Lung microvascular endothelial cell (primary cell): ENCODE measurements at places on chromosomes 2 and 18.

GRCh38 chr2:120686511-120687168, 49.0 kb upstream of the GLI2 start:
- no peak for DNase-seq

- DNase-seq = no peak
Observed at GRCh38 chr18:65439188-65439587, 311.6 kb upstream of the CDH7 start.

DNA sequence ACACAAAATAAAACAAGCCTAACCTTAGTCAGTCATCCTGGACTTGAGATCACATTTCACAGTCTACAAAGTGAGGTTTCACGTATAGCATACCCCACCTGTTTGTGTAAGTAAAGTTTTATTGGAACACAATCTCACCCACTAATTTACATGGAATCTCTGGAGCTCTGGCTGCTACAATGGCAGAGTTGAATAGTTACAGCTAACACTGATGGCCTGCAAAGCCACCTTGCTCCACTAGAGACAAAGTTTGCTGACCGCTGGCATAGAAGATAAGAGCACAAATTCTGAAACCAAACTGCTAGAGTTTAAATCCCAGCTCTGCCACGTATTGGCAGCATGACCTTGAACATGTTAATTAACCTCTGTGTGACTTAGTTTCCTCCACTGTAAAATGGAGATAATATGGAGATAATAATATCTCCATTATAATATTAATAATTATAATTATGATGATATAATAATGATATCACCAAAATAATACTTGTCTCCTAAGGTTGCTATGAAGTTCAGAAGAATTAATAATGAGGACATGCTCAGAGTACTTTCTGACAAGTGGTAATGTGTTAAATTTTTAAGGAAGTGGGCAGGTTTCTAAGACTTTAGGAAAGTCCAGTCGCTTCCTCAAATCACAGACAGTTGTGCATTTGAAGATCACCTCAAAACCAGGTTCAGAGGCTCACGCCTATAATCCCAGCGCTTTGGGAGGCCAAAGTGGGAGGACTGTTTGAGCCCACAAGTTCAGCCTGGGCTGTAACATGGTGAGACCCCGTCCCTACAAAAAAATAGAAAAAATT, 204.6 kb downstream of the SH3RF3 start:
- peak; percentile 66 for DNase-seq

GRCh38 chr2:232629129-232629475, 4.3 kb upstream of the EFHD1 start:
- no peak for DNase-seq

- DNase-seq = no peak
Observed at GRCh38 chr2:30359644-30360167, 87.3 kb upstream of the LCLAT1 start.

DNA sequence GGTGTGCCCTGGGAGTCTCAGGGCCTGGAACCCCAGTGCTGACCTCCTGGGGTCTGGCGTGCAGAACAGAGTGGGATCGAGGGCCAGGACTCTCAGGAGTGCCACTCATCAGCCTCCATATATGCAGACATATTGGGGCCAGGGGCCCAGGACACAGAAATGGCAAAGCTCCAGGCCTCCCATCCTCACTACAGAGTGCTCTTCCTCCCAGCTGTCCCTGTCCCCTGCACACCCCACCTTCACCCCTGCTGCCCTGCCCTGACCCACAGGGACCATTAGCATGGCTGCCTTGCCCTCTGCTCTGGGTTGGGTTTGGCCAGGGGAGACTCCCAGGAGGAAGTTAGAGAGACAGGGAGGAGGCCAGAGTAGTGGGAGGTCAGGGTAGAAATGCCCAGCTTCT, 2.8 kb downstream of the TEX51 start:
- DNase-seq = no peak

- no peak for DNase-seq
Observed at GRCh38 chr2:97695744-97696143, 17.6 kb upstream of the ZAP70 start.

- no peak for DNase-seq
Observed at GRCh38 chr2:138496096-138496651, 5.4 kb upstream of the SPOPL start.

DNA sequence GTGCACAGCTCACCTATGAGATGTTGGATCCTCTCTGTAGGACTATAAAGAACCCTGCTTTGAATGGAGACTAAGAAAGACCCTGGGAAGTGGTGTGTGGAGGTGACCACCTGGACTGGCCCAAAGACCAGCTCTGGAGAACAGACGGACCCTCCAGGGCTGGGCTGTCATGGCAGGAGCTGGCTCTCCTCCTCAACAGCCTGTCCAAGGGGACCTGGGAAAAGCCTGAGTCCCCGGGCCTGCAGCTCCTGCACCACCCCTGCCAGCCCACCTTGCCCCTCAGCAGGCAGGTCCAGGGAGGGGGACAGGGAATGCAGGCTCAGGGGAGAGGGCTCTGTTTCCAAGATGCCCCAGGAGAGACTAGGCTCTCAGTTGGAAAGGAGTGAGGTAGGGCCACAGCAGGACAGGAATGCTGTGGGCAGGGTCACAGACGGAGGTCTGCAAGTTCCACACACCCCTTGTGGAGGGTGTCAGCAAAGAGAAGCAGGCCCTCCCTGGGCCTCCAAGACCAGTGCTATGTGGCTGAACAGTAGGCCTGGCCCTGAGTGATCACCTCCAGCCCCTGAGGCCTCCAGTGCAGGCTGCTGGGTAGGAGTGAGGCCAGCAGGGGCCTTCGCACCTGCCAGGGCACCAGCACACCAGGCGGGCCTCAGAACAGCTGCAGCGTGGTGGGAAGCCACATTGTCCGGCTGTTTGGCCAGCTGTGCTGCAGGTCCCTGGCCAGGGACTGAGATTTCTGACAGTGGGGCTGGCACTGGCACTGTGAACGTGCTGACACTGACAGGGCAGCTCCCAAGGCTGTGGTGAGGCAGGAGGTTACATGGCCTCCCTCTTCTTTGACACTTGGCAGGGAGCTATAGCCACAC, 86.4 kb upstream of the OTOS start:
- no peak for DNase-seq
